ENCODE measurements at places on chromosomes 7 and 10.

DNA sequence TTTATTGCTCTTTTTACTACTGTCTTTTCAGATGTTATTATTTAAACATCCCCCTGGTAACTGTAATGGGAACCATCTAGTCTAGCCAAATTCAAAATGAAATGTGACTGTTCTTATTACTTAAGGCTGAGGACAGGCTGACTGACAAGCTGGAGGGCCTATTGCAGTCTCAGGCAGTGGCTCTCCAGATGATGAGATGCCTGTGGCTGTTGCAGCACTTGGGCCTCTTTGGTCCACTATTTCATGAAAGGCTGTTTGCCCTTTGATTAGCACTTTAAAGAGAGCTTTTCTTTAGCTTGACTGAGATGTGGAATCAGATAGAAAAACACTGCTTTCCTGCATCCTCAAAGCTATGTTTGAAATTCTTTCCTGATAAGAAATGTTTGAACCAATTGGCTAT, 540.5 kb downstream of the SORCS3 start:
- no peak for DNase-seq

DNA sequence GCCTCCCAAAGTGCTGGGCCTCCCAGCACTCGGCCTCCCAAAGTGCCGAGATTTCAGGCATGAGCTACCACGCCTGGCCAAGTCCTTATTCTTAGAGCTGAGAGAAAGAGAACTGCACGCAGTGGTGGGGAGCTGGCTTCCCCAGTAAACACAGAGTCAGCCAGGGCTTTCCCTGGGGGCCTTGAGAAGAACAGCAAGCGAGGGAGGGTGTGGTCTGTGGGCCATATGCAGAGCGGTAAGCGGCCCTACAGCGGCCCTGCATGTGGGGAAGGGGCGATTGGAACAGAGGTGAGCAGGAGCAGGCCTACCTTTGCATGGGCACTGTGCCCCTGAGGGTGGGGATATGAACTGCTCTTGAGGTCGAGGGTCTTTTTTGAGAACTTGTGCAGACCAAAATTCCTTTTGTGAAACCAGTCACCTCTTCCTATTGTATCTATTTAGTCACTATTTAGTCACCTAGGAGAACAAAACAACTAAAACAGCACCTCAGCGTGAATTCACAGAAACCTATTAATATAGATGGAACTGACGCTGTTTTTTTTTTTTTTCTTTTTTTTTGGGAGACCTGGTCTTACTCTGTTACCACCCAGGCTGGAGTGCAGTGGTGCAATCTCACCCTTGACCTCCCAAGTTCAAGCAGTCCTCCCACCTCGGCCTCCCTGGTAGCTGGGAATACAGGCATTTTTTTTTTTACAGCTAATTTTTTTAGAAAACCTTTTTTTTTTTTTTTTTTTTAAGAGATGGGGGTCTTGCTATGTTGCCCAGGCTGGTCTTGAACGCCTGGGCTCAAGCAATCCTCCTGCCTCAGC, 36.9 kb upstream of the SH2D4B start:
- DNase-seq: no peak

- DNase-seq: no peak
Observed at GRCh38 chr7:5625938-5626337, 155.5 kb downstream of the RNF216 start.

- DNase-seq: no peak
Observed at GRCh38 chr7:106589198-106589879, 71.6 kb downstream of the CCDC71L start.

DNA sequence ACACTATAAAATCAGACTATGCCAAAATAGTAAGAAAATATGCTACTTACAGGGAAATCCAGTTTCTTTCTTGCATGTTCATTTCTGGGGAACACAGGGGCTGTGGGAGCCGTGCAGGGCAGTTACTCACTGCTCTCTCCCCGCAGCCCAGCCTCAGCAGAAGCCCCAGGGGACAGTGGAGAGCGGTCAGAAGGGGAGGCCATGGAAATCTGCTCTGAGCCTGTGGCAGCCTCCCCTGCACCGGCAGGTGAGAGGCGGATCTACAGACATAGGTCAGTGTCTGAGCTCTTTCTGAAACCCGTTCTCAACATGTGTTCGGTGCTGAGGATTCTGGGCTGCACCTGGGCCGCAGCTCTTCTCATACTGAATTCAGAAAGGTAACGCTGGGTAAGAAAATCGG, 2.9 kb downstream of the ZNF511 start:
- no peak for DNase-seq

GRCh38 chr10:7826971-7827370, 8.7 kb downstream of the TAF3 start:
- DNase-seq: no peak

DNA sequence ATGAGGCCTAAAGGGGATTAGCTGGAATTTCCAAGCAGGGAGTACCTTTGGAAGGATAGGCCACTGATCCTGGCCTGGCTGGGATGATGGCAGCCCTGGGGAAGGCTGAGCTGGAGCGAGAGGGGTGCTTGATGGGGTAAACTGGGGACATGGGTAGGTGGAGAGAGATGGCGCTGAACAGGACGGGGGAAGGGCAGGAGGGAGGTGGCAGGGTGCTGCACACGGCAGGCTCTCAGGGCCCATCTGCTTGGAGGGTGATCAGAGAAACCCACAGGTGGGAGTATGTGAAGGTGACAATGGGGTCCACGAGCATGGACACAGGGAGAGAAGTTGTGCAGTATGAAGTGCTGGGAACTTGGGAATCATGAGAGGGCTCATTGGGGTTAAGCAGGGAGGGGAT, 10.3 kb downstream of the MAT1A start:
- DNase-seq: no peak

- DNase-seq: peak; percentile 29
Observed at GRCh38 chr7:28062197-28062991, 118.2 kb downstream of the JAZF1 start.

- no peak for DNase-seq
Observed at GRCh38 chr7:2660359-2661095, 27.5 kb upstream of the AMZ1 start.

GRCh38 chr7:29480451-29480850, 83.2 kb upstream of the PRR15 start:
- no peak for DNase-seq

GRCh38 chr10:63703113-63703670, 182.0 kb downstream of the REEP3 start:
- no peak for DNase-seq

DNA sequence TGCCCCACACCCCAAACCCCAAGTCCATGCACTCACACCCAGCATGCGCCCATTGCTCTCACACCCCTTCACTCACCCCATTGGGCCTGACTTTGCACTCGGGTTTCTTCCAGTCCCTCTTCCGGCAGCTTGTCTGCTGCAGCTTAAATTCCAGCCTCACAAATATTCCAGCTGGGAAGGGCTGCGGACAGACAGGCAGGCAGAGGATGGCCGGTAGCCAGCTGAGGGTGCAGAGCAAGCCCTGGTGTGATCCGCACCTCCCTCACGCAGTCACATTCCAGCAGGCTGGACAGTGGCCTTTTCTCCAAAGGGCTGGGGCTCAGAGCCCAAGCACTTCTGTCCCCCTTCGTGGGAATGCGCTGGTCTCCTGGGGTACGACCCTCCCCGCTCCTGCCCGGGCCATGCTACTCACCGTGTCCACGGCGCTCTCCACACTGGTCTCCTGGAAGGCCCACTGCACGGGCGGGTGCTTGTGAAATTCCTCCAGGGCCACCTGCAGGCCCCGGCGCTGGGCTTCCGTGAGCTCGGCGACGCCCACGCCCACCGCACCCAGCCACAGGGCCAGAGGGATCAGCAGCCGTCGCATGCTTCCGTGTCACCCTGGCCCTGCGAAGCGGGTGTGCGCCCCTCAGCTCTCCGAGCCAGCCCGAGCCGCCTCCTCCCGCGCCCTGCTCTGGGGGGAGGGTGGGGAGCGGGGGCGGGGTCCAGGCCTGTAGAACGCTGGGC, 1.2 kb downstream of the RARRES2 start:
- no peak for DNase-seq

- no peak for DNase-seq
Observed at GRCh38 chr7:135001390-135002165, 15.3 kb downstream of the AGBL3 start.
